GM03348 (cell line): ENCODE measurements at places on chromosomes 7 and 10.

DNA sequence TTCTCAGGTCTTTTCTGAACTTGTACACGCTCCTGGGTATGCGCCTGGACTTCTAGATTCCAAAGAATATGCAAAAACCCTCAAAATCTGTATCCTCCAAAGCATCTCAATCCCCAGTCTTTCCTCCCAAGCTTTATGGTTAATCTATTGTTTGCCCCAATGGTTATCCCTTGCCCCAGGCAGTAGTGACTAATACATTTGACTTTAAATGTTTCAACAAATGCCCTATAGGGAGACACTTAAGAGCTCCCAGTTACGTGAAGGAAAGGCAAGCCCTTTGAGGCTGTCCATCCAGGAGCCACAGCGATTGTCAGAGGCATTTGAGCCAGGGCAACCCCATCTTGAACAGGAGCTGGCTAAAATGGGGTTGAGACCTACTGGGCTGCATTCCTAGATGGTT lies 12.7 kb upstream of the FOXL3 start:
- no peak for DNase-seq

DNA sequence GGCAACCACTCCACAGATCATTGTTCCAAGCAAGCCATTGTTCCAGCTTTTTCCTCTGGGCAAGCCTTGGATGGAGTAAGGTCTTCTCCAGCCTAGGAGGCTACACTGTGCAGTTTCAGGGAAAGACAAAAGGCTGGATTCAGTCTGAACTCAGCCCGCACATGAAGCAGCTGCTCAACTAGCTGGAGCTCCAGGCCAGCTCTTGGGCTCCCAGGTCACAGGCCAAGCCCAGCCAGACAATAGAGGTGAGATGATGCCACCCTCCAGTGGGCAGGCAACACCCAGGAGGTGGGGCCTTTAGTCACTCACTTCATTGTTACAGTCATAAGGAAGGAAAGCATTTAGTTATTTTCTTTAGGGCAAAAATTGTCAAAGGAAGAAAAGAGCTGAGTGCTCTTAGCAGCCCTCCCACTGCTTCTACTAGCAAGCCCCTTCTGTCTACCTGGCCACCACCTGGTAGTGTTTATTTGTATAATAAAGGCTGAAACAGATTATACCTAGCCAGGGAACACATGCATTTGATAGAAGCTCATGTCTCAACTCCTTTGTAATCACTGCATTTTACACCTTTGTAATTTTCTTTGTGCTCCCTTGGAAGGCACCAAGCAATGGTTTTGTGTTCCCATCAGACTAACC lies 253.4 kb downstream of the WDR11 start:
- DNase-seq, result no peak

DNA sequence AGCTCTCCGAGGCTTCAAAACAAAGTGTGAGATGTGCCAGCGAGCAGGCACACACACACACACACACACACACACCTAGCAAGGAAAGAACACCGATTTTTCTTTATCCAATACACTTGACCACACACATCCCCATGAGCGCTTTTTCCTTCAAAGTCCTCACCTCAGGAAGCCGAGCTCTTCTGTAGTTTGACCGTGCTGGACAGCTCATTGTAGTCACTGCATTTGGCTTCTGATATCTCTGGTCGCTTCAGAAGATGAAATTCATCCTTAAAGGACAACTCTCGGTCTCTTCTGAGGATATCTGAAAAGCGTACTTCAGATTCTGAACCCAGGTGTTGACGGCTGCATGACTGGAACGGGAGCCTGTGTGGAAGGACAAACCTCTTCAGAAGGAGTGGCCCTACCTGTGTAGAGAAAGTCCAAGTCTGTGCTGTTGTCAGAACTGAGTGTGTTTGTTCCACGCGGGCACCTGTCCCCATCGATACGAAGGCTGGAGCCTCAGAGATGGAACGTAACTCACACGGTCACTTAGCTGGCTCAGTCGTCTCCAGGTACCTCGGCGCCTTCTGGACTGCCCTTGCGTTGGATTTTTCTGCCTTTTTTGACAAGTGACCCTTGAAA lies 28.1 kb upstream of the SHH start:
- no peak for DNase-seq

GRCh38 chr7:149490083-149490760 lies 7.4 kb downstream of the ZNF746 start:
- no peak for DNase-seq

DNA sequence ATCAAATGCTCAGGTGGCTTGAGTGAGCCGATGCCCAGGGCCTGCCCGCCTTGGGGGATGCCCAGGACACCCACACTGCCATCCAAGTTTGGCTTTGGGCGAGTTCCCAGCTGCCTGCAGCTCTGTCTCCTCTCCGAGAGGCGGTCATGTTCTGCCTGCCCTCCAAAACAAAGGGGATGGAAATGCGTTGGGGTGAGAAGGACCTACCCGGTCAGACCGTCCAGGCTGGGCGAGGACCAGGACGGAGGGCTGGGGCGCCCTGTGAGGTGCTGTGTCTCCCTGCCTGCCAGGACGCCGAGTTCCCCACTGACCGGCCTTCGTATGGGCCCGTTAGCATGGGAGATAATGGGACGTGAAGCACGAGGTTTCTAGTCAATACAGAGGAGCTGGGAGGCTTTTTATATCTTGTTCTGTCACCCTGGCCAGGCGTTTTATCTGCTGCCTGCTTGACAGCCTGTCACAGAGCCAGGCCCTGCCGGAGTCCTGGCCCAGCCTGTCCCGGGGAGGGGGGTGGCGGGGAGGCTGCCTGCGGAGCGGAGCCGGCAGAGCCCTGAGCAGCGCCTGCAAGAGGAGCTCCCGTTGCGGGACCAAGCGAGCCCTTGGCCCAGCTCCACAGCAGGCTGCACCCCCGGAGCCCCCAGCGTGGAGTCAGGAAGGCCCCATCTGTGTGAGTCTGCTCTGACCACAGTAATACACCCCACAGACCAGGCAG lies 22.0 kb upstream of the ELFN1 start:
- no peak for DNase-seq

- DNase-seq, result no peak
Measured at GRCh38 chr10:94035982-94036765, 42.4 kb downstream of the PLCE1 start.

DNA sequence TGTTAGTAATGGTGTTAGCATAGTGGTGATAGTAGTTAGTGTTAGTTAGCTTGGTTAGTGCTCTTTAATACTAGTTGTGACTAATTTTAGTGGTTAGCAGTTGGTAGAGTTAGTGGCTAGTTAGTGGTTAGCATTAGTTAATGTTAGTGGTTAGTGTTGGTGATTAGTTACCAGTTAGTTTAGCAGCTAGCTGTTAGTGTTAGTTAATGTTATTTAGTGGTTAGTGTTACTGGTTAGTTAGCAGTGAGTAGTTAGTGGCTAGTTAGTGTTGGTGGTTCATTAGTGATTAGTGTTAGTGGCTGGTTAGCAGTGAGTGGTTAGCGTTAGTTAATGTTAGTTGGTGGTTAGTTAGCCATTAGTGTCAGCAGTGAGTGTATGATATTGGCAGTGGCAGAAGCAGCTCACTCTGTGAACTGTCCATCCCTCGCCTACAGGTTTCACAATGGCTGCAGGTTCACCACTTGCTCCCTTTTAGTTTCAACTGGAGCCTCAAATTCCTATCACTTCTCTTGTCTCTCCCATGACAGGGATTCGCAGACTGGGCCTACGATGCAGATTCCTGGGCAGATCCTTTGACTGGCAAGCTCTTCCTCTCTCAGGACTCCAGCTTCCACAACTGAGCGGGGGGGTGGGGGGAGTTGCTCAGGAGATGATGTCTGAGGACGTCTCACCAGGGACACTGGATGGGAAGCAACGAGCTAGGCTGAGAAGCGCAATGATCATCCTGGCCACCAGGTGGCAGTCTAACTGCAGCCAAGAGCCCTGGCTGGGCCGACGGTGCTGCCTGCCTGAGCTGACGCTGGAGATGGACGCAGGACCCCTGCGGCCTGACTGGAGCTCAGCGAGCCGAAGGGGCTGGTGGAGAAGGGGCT lies 19.5 kb downstream of the GHRHR start:
- peak; percentile 93 for DNase-seq

- no peak for DNase-seq
Measured at GRCh38 chr10:129055225-129055624, 411.8 kb upstream of the MGMT start.

GRCh38 chr7:130262448-130262847 lies 4.2 kb upstream of the CPA2 start:
- DNase-seq, result no peak

DNA sequence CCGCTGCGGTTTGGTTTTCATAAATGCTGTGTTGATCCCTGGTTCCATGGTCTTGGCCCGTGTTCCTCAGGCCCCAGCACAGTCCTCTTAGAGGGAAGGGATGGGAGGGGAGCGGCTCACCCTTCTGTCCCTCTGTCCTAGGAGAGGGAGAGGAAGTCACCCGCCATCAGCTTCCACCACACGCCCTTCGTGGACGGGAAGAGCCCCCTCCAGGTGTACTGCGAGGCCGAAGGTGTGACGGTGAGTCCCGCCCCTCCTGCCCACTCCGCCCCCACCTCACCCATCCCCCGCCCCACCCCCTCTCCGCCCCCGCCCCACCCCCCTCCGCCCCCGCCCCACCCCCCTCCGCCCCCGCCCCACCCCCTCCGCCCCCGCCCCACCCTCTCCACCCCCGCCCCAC lies 37.5 kb upstream of the DPYSL4 start:
- DNase-seq, result no peak
